ENCODE measurements at places on chromosomes 3 and 15.

GRCh38 chr3:17795280-17795679 lies 52.8 kb upstream of the TBC1D5 start:
- DNase-seq = no peak

- DNase-seq = no peak
These were observed 13.9 kb upstream of the TEX9 start for GRCh38 chr15:56351353-56351752.

- no peak for DNase-seq
These were observed 5.4 kb upstream of the ALDH1A2 start for GRCh38 chr15:58070801-58071418.

GRCh38 chr15:74585191-74585590 lies 30.4 kb upstream of the CLK3 start:
- no peak for DNase-seq

- DNase-seq = peak; percentile 94
These were observed 52.3 kb upstream of the CGNL1 start for GRCh38 chr15:57323806-57324589.

GRCh38 chr3:70856414-70857162 lies 544.1 kb upstream of the MDFIC2 start:
- no peak for DNase-seq

- no peak for DNase-seq
These were observed 158.3 kb upstream of the CGNL1 start for GRCh38 chr15:57217778-57218598.

- no peak for DNase-seq
These were observed 227.4 kb upstream of the DCBLD2 start for GRCh38 chr3:99128725-99129505.

DNA sequence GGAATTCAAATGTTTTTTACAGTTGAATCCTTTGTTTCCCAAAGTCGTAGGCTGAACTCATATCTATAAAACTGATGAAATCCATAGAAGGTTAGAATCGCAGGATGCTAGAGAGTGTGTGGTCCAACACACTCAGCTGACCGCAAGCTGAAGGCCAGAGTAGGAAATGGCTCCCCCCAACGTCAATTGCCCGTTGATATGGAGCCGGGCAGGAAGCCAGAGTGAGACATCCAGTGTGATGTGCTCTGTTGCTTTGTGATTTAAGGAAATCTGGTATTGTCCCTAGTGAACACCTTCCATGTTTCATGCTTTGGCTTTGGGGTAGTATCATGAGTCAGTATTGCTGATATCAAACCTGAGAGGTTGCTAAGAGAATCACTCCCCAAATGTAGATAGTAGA lies 5.8 kb upstream of the MEX3B start:
- no peak for DNase-seq

- no peak for DNase-seq
These were observed 434.2 kb upstream of the CCDC54 start for GRCh38 chr3:106943071-106943470.

- no peak for DNase-seq
These were observed 212.5 kb upstream of the UBE2E1 start for GRCh38 chr3:23592961-23593931.

- DNase-seq = no peak
These were observed 124.3 kb upstream of the PTX3 start for GRCh38 chr3:157312376-157312745.

DNA sequence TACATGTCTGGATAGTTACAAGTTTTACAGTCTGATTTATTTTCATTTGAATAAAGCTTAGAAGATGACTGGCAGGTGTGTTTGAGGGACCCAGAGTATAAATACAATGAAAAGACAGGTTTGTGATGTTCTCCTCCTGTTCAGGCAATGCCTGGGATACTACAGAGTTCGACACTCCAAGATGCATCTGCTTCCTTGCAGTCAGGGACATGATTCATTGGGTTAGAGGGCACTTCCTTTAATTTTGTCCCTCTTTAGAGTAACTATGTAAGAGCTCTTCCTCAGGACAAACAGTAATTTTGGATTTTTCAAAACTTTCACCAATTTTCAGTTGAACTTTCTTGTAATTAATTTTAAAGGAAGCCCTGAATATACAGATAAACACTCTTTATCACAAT lies 102.0 kb downstream of the LMLN start:
- no peak for DNase-seq

- no peak for DNase-seq
These were observed 101.0 kb downstream of the ANP32A start for GRCh38 chr15:68719672-68720071.

DNA sequence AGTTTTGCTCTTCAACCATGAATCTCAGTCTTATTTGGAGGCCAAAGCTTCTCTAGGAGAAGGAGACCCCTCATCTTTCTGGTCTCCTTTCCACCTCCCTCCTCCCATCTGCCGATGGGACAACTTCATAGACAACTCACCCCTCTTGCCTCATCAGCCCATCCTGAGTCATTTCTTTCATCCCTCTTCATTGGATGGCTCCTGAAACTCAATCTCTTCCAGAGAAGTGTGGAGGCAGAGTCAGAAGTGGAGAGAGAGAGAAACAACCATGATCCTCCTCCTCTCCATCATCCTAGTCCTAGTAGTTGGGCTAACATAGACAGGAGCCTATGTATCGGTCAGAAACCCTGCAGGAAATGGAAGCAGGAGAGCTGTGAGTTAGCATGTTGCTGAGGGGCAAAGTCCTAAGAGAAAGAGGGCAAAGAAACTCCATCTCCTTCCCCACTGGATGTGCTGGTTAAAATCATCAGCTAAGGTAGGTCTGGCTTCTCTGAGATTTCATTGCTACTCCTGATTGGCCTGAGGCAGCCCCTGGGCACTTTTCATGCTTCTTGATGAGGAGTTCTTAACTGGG lies 21.3 kb upstream of the HCN4 start:
- DNase-seq = peak; percentile 9

GRCh38 chr15:74431645-74432044 lies 2.1 kb downstream of the SEMA7A start:
- peak; percentile 80 for DNase-seq

- DNase-seq = no peak
These were observed 556 bp downstream of the PEX5L start for GRCh38 chr3:180036092-180036670.

DNA sequence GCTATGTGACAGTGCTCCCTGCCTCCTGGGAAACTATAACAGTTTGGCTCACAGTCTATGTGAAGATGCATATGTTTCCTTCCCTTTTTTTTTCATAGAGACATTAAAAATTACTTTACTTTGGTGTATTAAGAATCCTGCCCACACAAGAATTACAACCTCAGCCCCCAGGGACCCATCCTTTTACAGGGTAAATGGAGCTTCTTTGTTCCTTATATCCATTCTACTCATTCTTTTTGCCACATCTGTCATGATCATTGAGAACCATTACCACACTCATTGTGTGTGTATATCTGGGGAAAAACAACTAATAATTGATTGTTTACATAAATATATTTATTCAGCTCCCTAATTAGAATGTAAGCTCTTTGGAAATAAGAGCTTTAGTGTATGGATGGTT lies 157.4 kb downstream of the SSR3 start:
- no peak for DNase-seq

DNA sequence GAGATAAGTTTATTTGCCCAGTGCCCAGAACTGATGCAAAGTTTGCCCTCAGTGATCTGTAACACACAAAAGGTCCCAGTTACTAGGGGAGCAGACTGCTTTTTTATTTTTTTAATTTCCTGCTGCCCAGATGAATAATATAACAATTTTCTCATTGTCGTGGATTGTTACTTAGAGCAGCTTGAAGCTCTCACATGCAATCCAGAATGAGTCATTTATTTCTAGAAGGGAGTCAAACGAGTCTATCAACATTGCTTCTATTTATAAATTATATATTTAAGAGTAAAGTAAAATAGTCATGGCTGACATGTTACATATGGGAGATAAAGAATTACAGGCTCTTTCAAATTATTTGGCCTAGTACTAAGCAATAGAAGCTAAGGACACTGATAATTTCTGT lies 41.3 kb downstream of the MEIS2 start:
- no peak for DNase-seq

DNA sequence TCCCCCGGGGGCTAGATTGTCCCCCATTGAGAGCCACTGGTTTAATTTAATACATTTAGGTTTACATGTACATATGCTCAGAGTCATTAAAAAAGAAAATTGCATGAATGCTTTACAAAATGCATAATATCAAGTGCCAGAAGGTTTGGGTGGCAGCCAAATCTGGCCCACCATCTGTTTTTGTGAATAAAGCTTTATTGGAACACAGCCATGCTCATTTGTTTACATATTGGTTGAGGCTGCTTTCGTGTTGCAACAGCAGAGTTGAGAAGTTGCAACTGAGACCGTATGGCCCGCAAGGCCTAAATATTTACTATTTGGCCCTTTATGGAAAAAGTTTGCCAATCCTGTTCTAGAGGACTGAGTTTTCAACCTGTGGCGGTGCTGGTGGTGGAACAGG lies 32.1 kb upstream of the RGMA start:
- no peak for DNase-seq

DNA sequence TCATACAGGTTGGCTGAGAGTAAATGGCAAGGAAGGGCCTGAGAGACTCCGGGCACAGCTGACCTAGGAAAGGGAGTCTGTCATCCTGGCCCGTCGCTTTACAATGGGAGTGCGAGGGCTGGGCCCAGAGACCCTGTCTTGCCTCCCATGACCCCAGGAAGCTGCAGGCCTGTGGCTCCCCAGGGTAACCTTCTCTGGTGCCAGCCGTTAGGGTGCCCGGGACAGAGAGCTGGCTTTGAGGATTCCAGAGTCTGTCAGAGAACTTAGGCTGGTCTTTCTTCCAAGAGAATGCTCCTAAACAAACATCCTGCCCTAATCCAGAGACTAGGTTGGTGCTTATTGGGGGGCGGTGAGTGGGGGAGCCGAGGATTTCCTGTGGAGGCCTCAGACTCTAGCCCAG lies 18.5 kb downstream of the ZNF710 start:
- DNase-seq = peak; percentile 66

GRCh38 chr3:3015185-3016089 lies 94.7 kb downstream of the IL5RA start:
- no peak for DNase-seq

GRCh38 chr3:167936019-167936418 lies 159.7 kb downstream of the GOLIM4 start:
- DNase-seq = no peak

- no peak for DNase-seq
These were observed 5.1 kb downstream of the PPP1R2 start for GRCh38 chr3:195537995-195538394.

- DNase-seq = no peak
These were observed 154.4 kb downstream of the PGPEP1L start for GRCh38 chr15:98853161-98853560.

GRCh38 chr3:149199474-149199873 lies 22.2 kb downstream of the CP start:
- DNase-seq = no peak

GRCh38 chr3:88611826-88612326 lies 462.1 kb downstream of the C3orf38 start:
- no peak for DNase-seq

DNA sequence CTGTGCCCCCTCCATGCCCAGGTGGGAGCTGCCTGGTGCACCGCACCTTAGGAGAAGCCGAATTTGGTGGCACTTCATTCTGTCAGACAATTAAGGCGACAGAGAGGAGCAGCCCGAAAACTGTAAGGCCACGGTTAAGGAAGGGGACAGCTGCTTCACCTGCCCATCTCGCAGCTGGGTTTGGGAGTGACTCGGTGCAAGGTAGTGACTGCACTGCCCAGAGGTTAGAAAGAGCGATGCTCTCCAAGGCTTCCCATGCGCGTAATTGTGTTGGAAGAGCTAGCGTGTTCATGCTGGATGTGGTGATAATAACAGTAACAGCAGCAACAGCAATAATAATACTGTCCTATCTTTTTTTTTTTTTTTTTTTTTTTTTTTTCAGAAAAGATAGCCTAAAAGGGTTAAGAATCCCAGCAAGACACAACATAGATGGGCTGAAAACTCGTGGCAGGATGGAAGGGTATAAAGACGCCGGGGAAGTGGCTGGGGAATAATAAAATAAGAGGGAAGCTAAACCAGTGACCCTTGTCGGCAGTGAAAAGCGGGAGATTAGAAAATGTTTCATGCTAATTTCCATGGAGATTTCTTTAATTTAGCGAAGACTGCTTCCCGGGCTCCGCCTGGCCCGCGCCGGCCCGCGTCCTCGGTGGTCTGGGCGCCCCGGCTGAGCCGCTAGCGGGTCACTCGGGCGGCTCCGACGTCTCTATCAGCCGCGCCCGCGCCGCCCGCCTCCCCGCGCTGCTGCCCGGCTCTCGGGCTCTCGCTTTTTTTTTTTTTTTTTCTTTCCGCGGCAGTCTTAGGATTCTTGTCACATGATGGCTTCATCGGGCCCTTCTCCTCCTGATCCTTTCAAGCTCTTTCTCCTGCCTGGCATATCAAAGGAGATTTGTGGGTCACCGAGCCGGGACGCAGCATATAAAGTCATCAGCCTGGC lies 617.1 kb downstream of the NR2F2 start:
- DNase-seq = no peak

DNA sequence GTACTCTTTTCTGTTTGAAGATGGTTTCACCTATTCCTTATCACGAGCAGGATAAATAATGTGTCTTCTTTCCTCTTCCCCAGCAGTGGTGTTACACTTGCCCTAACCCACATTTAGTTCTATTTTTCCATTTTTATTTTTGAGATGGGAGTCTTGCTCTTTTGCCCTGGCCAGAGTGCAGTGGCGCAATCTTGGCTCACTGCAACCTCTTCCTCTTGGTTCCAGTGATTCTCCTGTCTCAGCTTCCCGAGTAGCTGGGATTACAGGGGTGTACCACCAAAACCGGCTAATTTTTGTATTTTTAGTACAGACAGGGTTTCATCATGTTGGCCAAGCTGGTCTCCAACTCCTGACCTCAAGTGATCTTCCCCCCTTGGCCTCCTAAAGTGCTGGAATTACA lies 372.4 kb downstream of the FOXP1 start:
- no peak for DNase-seq

GRCh38 chr3:133268726-133269134 lies 131.1 kb upstream of the BFSP2 start:
- DNase-seq = no peak

DNA sequence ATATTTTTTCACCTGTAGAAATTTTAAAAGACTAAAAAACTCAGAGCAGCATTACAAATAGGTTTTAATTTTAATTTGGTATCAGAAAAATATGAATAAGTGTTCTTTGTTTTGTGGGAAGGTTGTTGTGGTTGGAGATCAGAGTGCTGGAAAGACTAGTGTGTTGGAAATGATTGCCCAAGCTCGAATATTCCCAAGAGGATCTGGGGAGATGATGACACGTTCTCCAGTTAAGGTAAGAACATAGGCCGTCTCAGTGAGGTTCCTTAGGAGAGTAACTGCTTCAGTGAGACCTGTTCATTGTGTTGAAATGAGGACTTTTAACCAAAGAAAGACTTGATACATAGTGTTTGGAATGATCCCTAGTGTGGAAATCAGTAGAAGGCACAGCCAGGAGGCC lies 44.8 kb downstream of the OPA1 start:
- no peak for DNase-seq

- DNase-seq = no peak
These were observed 18.7 kb upstream of the HDAC11 start for GRCh38 chr3:13461169-13462124.

DNA sequence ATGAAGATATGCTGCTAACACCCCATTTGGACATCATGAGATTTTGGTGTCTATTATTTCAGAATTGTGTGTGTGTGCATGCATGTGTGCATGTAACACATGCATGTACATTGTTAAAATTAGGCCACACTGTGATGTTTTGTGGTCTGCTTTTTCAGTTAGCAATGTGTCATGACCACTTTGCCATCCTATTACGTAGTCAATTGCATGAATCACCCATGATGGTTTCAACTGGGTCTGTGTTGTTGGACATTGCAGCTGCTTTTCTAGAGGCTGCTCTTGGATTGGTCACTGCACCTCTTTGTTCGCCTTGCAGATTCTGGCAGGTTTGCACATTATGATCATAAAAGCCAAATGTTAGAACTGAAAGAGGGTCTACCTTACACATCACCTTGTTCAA lies 101.0 kb upstream of the THBS1 start:
- DNase-seq = no peak

GRCh38 chr3:195803289-195803908 lies 8.3 kb downstream of the MUC4 start:
- no peak for DNase-seq
